ENCODE measurements at places on chromosomes 2 and 18.

DNA sequence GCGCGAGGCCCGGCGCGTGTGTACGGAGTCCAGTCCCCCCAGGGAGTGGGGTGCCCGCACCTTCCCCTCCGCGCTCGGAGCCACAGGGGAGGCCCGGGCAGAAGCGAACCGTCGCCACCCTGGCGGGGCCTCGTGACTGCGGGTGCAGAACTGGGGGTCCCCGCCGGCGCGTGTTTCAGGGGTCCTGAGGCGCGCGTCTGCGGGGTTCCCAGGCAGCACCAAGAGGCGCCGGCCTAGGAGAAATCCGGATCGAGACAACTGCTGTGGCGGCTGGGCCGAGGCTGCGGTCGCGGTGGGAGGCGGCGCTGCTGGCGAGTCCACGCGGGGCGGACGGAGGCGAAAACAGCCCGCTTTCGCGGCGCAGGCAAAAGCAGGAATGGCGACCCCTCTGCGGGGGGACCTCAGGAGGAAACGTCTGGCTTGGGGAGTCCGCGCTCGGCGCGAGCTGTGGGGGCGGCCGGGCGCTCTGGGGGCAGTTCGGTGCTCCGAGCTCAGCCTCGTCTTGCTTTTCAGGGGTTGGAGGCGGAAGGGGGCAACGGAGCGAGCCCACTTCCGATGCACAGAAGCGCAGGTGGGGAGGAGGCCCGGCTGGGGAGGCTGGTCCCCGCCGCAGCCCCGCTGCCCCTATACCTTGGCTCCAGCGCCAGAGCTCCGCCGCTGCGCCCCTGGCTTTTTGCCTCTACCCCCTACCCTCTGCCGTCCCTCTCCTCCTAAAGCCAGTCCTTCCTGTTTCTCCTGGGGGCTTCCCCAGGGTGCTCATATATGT lies 81.5 kb upstream of the LDLRAD4 start:
- DNase-seq: no peak

- peak; percentile 7 for DNase-seq
Observed at GRCh38 chr18:2083691-2084090, 487.6 kb downstream of the METTL4 start.

DNA sequence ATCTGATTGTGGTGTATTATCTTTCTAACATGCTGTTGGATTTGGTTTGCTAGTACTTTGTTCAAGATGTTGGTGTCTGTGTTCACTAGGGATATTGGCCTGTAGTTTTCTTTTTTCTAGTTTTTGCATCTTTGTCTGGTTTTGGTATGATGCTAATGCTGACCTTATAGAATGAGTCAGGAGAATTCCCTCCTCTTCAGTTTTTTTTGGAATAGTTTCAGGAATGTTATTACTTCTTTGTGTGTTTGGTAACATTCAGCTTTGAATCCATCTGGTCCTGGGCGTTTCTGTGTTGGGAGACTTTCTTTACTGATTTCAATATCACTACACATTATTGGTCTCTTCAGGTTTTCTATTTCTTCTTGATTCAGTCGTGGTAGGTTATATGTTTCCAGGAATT lies 124.2 kb upstream of the EPB41L5 start:
- no peak for DNase-seq

DNA sequence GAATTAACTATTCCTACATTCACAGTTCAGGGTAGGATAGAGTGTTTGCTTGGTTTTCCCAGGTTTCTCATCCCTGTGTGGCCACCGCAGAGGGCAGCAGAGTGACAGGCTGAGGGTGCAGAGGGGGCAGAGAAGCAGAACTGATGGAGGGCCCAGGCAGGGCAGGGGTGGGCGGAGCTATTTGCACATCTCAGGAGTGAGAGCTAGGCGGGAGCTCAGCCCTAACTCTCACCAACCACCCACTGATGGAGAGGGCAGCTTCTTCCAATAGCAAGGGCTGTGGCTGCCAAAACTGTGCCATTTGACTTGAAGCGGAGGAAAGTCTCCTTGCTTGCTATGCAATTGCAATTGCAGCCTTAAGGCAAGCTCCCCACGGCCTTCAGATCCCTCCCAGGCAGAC lies 12.0 kb upstream of the DARS1 start:
- DNase-seq: no peak

- DNase-seq: no peak
Observed at GRCh38 chr2:152497481-152498052, 162.6 kb downstream of the FMNL2 start.

GRCh38 chr2:96890726-96891385 lies 21.0 kb upstream of the SEMA4C start:
- DNase-seq: no peak

- no peak for DNase-seq
Observed at GRCh38 chr2:177806025-177806424, 266.6 kb downstream of the PDE11A start.

- DNase-seq: no peak
Observed at GRCh38 chr2:68104111-68104835, 41.5 kb upstream of the C1D start.

DNA sequence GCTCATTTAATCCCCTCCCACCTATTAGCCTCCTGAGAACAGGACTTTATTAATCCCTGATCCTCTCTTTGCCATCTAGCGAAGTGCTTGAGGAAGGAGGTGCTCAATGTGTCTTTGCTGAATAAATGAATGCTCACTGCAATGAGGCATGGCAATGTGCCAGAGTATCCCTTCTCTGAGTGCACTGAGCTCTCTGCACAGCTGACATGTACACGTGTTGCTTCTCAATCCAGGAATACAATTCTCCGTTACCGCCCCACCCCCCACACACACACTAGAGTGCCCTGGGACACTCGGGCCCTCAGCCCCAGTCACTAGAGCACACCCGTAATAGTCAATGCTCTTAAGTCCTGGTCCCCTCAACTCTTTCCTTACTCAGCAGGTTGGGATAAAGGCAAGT lies 41.4 kb downstream of the FAM178B start:
- DNase-seq: no peak

GRCh38 chr2:224932522-224932921 lies 109.7 kb downstream of the DOCK10 start:
- DNase-seq: no peak
